Activated CD8-positive, alpha-beta memory T cell treated with anti-CD3 and anti-CD28 coated beads for 1 hour (primary cell): ENCODE measurements at places on chromosomes 4 and X.

DNA sequence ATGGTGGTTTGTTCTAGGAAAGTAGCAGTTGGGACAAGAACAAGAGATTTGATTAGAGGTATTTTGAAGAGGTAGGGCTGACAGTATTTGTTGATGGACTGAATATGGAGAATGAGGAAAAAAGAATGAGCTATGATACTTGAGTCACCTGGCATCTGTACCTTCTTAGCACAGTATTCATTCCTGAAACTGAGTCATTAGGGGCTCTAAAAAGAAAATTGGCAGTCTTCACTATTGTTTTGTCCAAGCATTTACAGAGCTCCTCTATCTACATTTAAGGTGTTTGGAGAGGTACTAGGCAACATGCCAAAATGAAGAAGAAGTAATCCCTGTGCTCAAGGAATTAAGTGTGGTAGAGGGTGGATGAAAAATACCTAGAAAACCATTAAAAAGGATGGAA, 165.8 kb downstream of the SHROOM4 start:
- no peak for DNase-seq

DNA sequence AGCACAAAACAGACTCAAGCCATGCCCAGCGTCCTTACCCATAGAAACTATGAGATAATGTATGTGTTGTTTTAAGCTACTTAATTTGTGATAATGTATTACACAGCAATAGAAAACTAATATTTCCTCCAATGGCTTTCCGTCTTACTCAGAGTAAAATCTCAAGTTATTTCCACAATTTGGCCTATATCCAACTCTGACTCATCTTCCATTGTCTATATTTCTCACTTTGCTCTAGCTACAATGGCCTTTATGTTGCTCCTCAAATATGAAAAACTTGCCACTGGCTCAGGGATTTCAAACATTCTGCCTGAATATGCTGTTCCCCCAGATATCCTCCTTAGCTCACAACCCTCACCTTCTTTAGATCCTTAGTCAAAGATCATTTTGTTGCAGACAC, 31.6 kb downstream of the IQCM start:
- DNase-seq = no peak

GRCh38 chrX:307261-308111, 11.1 kb downstream of the GTPBP6 start:
- no peak for DNase-seq

DNA sequence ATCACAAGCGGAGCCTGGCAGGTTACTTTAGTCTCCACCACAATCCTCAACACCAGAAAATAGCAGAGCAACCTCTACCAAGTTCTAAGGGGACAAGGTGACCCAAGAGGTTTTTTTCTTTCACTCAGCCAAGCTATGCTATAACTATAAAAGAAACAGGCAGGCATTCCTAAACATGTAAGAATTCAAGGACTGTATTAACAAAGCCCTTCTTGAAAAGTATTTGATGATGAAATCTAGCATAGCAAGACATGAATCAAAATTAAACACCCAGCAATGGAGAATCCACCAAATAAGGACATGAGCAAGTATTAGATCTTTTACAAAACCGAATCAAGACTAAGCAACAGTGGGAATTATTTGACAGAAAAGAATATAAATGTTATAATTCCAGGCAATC, 25.7 kb upstream of the C1QTNF7 start:
- no peak for DNase-seq

DNA sequence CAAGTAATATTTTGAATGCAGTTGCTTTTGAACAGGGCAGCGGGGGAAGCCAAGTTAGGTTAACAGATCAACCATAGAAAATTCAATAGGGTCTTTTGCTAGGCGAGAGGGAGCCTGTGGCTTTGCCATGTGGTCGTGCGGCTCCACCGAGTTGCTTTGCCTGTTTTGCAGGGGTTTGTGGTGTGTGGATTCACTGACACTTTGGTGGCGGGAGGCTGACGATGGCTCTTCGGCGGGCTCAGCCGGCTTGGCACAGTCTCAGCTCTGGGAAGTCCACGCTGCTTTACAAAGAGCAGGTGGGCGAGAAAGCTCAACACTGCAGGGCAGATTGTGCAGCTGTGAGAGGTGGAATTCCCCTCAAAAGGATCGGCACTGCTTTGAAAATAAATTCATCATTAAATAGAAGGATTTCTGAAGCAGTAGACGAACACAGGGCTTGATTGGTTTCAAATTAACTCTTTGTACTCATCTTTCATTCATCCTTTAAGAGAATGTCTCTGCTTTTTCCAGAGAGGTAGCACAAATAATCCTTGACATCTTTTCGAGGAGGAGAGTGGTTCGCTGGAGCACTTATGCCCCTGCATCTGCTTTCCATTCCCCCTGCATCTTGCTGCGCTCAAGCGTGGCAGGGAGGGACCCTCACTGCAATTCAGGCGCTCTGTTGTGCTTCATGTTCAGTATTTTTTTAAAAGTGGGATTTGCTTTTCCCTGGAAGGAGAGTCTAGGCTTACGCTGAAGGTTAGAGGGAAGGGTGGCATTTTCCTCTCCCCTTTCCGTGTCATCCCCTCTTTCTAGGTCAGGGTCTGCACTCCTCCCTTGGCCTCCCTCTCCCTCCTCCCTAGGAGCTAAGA, 201.8 kb upstream of the LEF1 start:
- no peak for DNase-seq

- no peak for DNase-seq
Measured at GRCh38 chr4:168585168-168586091, 88.6 kb downstream of the PALLD start.

- no peak for DNase-seq
Measured at GRCh38 chr4:98482847-98483806, 175.3 kb downstream of the TSPAN5 start.

GRCh38 chr4:161704653-161705052, 459.1 kb downstream of the FSTL5 start:
- DNase-seq = no peak

DNA sequence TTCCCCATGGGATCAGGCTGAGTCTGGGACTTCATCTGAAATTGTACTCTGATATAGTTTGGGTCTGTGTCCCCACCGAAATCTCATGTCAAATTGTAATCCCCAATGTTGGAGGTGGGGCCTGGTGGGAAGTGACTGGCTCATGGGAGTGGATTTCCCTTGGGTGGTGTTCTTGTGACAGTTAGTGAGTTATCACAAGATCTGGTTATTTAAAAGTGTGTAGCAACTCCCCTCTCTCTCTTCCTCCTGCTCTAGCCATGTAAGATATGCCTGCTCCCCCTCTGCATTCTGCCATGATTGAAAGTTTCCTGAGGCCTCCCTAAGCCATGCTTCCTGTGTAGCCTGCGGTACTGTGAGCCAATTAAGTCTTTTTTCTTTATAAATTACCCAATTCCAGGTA, 61.0 kb downstream of the RASGEF1B start:
- DNase-seq = no peak

DNA sequence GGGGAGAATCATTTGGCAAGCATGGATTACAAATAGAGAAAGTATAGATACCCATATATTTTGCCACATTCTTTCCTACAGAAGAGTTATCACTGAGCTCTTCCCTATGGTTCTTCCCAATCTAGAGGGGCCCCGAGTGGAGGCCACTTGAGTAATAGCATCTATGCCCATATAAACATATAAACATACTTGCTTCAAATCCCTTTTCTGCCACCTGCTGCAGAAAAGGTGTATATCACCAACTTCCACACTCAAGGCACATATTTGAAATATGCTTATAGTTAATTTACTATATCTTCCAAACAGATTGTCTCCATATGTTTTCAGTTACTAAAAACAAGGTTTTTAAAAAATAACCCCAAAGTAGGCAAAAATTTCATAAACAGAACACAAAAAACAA, 642.8 kb upstream of the DIPK2B start:
- no peak for DNase-seq

DNA sequence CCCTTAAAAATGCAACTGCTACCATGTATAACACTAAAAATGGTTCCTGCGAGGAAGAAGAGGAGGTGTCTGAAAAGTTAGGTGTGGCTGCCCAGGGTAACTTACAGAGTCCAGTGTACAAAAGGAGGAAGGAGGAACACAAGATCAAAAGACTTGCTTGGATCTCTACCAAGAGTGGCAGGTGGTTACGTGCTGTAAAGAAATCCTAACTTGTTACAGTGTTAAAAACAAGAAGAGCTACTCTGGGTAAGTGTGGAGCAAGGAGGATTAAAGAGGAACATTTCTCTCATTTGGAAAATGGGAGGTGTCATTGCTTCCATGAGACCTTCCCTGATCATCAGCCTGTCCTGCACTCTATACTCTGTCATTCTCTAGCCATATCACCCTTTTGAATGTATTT, 242.0 kb downstream of the PTTG2 start:
- no peak for DNase-seq

DNA sequence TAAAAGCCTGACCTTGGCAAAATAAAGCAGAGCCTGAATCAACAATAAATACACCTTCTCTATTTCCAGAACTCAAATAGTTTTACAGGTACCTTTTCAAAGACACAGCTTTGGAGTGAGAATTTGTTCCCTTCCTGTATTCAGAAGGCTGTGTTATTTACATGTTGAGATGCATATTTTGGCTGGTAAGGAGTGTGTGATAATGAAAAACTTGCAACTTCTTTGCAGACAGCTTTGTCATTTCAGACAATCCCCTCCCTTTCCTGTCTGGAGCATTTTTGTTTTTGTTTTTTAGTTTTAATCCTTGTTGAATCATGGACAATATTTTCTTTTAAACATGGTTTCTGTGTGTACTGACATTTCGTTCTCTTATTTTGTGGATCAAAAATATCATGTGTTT, 493.8 kb downstream of the FAT4 start:
- no peak for DNase-seq
